Stomach (tissue), 19 donors: ENCODE measurements at places on chromosomes 2 and 18. TPM values are rescaled to one million over a fixed set of nuclear protein-coding genes. Genes with fewer than 3 reads are reported as not detected.
A peak's percentile ranks its signal among the peaks of the same experiment; 100 is the strongest.

GRCh38 chr18:74819433-74820059 is 221.9 kb downstream of the ZNF407 start:
- DNase-seq = peak; percentile 20

- DNase-seq = no peak
Measured at GRCh38 chr2:98484652-98485452, 40.2 kb downstream of the INPP4A start.

DNA sequence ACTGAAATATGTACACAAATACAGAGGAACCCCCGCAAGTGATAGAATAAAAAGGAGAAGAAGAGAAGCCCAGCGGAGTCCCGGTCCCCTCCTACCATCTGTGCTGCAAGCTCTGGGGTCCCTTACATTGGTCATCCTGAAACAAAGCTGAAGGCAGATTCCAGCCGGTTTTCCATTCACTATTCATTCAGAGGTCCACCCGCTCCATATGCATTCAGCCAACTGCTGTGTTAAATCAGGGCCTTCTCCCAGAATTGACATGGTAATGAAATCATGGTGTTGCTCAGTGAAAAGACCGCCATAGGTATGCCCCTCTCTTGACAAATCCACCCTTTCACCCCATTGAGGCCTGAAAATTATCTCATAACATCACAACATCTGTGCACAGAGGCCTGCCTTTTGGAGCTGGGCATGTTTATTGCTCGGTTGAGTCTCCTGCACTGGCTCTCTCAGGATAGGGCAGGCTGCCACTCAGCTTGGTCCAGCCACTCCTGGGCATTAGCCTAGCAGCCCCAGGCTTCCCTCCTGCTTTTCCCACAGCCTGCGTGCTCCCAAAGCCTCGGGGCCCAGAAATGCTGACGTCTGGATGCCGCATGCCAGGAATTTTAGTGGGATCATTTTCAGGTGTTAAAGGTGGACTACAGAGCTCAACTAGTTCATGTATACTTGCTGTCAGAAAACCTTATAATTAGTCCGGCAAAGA is 39.3 kb upstream of the ID2 start:
- DNase-seq = no peak

DNA sequence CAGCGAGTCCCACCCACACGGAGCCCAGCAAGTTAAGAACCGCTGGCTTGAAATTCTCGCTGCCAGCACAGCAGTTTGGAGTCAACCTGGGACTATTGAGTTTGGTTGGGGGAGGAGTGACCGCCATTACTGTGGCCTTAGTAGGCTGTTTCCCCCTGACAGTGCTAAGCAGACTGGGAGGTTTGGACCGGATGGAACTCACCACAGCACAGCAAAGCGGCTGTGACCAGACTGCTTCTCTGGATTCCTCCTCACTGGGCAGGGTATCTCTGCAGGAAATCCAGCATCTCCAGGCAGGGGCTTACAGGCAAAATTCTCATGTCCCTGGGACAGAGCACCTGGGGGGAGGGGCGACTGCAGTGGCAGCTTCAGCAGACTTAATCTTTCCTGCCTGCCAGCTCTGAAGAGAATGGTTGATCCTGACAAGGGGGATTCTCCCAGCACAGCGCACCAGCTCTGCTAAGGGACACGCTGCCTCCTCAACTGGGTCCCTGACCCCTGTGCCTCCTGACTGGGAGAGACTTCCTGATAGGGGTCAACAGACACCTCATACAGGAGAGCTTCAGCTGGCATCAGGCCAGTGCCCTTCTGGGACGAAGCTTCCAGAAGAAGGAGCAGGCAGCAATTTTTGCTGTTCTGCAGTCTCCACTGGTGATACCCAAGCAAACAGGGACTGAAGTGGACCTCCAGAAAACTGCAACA is 425.4 kb downstream of the NYAP2 start:
- DNase-seq = no peak

- DNase-seq = no peak
Measured at GRCh38 chr2:233140978-233141377, 80.8 kb downstream of the INPP5D start.

GRCh38 chr2:216348756-216349308 is 23.5 kb downstream of the MARCHF4 start:
- DNase-seq = no peak

GRCh38 chr2:138760676-138761075 is 19.5 kb downstream of the NXPH2 start:
- no peak for DNase-seq

Gene FARSB
- total RNA-seq = 5.8 TPM

- no peak for DNase-seq
Measured at GRCh38 chr2:14189929-14190328, 442.6 kb upstream of the LRATD1 start.

Gene DPYSL5
- total RNA-seq = not detected

DNA sequence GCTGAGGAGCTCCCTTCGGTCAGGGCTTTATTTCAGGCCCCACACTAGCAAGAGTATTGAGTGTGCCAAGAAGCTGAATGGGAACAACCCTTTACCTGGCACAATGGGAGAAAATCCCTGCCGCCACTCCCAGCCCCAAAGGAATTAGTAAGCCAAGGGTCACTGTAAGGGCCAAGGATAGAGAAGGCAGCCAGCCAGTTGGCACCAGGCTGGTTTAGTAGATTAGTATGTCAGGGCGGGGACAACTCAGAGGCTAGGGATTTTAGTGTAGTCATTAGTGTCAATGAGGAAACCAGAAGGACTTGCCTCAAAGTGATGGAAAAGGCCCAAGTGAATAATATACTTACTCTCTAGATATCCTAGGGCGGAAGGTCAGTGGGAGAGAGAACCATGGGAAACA is 34.9 kb upstream of the CYP26B1 start:
- DNase-seq = no peak

GRCh38 chr2:85796046-85796340 is 42.2 kb downstream of the ATOH8 start:
- no peak for DNase-seq

Gene FOXI3
- total RNA-seq = not detected

GRCh38 chr18:70337139-70337972 is 48.5 kb downstream of the SOCS6 start:
- DNase-seq = peak; percentile 63

DNA sequence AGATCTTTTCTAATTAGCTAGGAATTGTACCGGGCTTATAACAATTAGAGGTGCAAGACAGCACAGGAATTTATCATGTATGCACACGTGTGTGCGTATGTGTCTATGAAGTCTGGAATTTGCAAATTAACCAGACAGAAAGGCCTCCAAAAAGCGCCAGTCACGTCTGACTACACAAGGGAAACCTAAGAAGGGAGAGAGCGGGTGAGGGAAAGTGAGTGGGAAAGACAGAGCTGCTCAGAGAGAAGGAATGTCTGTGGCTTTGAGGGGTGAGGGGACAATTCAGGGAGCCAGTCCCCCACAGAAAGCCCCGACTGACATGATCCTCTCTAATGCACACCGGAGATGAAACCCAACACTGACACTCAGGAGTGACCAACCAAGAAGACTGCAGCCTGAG is 197.7 kb upstream of the SH3BP4 start:
- DNase-seq = no peak

Gene RPE
- total RNA-seq = 91.2 TPM

DNA sequence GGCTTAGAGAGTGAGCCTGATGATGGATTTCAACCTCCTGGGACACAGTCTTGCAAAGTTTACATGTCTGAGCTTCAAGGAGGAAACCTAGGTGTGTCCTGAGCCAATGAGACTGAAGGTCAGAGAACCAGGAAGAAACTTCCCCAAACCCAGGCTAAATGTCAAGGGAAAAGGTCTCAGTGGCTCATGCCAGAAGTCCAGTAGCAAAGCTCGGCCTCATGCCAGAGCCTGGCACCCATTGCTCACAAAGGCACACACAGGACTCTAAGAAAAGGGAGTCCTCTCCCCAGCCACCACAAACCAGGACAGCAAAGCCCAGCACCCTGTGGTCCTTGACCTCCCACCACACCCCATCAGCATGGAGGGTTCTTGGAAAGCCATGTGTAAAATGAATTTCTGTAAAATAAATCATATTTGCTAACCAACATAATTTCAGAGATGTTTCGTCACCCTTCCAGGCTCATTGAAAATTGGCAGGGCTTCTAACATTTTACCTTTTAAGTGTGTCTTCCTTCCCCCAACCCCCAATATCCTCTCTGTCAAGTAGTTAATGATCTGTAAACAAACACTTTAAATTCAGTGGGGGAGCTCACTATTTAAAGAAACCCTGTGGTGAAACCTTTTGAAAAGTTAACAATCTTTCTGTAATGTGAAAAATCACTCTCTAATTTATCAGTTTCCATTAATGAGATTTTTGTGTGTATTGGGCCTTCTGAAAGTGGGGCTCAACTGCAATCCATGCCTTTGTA is 77.1 kb downstream of the BCL11A start:
- peak; percentile 21 for DNase-seq

GRCh38 chr2:66827851-66828250 is 392.9 kb downstream of the MEIS1 start:
- no peak for DNase-seq

GRCh38 chr2:195543902-195544894 is 112.8 kb upstream of the SLC39A10 start:
- no peak for DNase-seq

DNA sequence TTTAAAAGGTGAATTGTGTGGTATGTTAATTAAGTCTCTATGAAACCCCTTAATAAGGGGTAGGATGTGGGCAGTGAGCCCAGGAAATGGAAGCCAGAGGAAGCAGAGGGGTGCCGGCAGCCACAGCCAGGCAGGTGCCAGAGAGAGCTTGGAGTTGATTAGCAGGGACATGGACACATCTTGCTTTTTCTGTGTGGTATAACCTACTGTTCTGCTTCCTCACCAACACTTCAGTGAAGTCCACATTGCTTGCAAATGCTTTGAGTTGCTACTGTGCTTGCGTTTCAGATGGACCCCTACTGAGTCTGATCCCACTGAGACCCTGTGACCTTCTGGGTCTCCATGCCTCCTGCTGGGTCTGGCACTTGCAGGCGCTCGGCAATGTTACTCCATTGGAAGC is 30.3 kb upstream of the ARHGEF4 start:
- DNase-seq = no peak

DNA sequence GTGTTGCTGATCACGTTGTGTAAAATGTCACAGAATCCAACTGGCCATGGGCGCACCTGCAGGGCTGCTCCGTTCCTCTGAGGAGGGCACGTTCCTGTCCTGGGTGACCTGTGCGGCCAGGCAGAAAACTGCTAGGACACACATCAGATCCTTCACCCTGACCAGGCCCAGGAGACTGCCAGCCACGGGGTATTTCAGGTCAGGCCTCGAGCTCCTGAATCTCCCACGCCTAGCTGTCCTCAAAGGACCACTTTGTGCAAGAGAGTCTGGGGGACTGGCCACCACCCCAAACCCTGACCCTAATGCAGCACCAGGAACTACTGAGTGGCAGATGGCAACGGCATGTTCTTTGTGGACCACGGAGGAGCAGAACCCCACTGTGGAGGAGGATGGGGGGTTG is 11.1 kb downstream of the PRLH start:
- DNase-seq = no peak

- no peak for DNase-seq
Measured at GRCh38 chr2:161975062-161975812, 98.8 kb downstream of the DPP4 start.

Gene MROH2A
- total RNA-seq = not detected

DNA sequence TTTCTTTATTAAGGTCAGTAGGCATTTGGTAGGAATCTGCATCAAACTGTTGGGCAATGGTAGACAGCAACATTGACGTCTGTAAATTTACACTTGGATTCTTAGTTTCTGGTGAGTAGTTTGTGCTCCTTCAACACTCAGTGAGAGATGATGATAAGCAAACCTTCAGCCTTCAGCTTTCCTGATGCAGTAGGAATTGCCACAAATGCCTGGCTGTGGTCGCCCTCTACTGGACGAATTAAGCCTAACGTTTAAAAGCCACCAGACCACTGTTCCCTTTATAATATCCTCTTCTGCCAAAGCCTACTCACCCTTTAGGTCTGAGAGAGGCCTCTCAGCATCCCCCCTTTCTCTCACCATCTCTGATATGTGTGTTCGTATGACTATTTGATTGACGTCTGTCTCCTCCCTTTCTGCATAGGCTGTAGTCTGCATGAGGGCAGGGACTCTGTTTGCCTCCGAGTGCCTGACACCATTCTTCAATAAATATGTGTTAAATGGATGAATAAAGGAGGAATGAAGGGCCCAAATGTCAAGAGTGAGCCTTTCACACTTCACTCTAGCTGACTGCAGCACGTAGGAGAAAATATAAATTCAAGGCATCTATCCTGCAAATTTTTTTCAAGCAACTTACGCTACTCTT is 47.0 kb upstream of the PLEKHM3 start:
- DNase-seq = peak; percentile 64

GRCh38 chr2:191030521-191031154 is 16.7 kb upstream of the STAT1 start:
- peak; percentile 76 for DNase-seq

- DNase-seq = no peak
Measured at GRCh38 chr2:173511357-173511756, 156.7 kb downstream of the CDCA7 start.

Gene CAVIN2
- total RNA-seq = 46.3 TPM

DNA sequence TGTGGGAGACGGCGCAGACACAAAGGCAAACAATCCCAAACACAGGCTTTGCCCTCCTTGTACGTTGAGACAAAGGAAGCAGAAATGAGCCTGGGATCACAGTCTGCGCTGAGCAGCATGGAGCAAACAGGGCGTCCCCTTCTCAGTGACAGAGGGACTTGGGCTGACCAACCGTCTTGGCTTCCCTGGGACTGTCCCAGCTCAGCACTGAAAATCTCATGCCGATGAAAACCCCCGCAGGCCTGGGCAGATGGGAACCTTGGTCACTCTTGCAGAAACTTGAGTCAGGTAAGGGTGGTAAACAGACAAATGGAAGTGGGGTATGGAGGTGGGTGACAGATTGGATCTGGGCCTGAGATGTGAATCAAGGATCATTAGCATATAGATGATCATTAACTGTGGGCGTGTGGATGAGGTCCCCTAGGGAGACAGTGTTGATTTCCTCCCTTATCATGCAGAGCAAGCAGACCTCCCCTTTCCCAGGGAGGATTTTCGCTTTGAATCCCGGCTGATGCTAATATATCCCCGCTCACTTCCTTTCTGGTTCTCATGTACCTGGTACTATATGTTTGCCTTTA is 19.1 kb upstream of the SH3BP4 start:
- DNase-seq = no peak

GRCh38 chr2:188181067-188181838 is 110.4 kb upstream of the GULP1 start:
- DNase-seq = no peak

DNA sequence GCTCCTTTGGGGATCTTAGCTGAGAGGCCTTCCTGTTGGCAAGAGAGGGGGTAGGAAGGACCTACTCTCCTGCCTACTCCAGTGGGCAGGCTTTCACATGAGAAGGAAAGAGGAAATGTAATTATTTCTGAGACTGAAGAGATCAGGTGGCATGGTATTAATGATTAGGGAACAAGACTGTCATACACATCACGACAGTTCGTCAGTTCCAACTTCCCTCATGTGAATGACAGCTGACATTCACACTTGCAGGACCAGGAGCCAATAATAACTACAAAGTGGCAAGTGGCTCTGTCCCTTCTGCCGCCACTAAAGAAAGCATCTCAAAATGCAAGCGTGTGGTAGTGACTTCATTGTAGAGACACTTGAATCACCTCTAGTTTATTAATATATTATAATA is 90.0 kb downstream of the ZCCHC2 start:
- no peak for DNase-seq

- DNase-seq = no peak
Measured at GRCh38 chr2:96120991-96121390, 4.6 kb upstream of the ADRA2B start.

GRCh38 chr2:189129971-189130370 is 49.6 kb downstream of the COL5A2 start:
- DNase-seq = no peak

Gene TMEM127
- 5.8 TPM for total RNA-seq

- DNase-seq = no peak
Measured at GRCh38 chr2:63667132-63667700, 78.5 kb downstream of the MDH1 start.

Gene APCDD1
- 47.8 TPM for total RNA-seq

- DNase-seq = no peak
Measured at GRCh38 chr2:133414486-133415209, 153.6 kb downstream of the NCKAP5 start.
